ENCODE measurements at places on chromosomes 12 and 14.

DNA sequence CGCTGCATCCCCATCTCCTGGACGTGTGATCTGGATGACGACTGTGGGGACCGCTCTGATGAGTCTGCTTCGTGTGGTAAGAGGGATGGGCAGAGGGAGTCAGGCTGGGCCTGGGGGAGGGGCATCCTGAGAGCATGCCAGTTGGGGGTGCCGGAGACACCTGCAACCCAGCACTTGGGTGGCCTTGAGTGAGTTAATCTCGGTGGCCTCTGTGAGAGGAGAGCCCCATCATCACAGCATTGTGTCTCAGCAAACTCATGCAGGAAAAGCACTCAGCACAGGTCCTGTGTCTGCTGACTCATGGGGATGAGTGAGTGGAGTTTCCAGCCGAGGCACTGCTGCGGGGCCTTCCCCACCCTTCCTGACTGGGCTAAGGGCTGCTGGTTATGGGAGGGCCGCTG is 19.6 kb upstream of the LRP1-AS start:
- DNase-seq, result peak; percentile 76

DNA sequence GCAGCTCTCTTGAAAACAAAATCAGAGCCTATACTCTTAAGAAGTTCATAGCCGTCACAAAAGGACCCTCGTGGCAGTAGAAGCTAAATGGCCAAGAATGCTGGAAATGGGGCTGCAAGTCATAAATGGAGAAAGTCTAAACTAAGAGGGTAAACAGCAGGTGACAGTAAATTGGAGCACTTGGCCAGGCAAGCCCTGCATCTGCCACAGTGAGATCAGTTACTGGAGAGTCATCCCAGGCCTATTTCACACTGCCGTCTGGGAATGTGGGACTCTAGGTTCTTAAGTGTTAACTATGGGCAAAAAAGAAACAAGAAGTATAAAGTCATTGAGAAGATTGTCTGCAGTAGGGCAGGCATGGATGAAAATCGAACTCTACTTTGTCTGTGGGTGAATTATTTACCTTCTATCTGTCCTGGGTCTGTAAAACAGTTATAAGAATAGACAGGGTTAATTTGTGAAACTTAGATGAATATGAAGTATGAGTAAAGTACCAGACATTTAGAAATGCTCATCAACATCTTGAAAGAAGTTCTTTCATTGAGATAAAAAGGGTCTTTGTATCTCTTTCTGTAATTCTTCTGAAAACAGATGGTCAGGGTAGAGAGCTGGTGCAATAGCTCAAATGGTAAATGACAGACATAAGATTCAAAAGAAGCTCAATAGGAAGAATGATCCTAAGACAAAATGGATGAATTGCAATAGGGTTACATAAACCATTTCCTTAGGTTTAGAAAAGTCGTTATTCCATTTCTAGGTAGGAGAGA is 792.5 kb downstream of the DIO2 start:
- DNase-seq, result no peak

DNA sequence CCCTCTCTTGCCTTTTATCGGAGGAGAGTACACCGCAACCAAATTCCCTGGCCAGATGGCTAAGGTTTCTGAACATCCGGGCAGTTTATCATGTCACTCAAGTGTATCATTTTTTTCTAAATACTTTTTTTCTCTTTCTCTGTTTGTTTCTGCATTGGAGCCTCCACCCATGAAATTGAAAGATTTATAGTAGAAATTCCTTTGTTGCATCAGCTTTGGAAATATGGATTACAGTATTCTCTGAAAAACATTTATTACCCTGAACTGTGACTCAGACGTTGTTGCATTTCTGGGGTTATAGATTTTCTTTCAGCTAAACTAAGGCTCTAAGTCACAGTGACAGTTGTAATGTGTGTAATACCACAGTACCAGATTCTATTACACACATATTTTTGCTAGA is 187.0 kb downstream of the SPTSSA start:
- no peak for DNase-seq

DNA sequence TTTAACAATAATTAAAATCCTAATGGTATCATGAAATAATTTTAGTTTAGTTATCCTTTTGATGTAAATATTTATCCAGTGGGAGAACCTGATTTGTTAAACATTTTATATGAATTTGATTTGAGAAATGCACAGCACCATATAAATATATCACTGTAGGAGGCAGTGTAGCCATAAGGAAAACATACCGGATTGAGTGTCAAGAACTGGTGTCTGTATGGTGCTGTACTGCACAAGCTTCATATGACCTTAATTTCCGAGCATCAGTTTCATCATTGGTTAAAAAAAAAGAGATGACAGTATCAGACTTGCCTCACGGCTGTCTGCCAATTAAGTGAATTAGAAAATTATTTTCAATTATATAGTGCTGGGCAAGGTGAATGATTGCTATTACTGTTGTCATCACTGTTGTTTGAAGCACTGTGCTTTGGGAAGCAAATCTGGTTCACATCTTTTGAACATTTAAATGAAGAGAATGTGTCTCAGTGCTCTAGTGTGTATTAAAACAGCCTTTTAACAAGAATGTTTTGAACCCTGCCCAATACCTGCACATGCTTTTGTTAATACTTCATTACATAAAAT is 72.1 kb downstream of the TMTC2 start:
- DNase-seq, result no peak

DNA sequence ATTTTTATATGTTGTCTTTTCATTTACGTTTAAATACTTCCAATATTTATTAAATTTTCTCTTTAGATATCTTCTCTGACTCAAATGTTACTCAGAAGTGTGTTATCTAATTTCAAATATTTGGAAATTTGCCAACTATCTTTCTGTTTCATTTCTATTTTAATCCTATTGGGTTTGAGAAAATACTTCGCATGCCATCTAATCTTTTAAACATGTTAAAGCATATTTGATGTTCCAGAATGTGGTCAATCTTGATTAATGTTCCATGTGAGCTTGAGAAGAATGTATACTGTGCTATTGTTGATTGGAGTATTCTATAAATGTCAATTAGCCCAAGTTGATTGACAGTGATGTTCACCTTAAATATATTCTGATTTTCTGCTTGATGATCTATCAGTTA is 11.9 kb upstream of the DCN start:
- DNase-seq, result peak; percentile 35

- no peak for DNase-seq
These were observed 48.7 kb downstream of the CPM start for GRCh38 chr12:68884251-68884650.

DNA sequence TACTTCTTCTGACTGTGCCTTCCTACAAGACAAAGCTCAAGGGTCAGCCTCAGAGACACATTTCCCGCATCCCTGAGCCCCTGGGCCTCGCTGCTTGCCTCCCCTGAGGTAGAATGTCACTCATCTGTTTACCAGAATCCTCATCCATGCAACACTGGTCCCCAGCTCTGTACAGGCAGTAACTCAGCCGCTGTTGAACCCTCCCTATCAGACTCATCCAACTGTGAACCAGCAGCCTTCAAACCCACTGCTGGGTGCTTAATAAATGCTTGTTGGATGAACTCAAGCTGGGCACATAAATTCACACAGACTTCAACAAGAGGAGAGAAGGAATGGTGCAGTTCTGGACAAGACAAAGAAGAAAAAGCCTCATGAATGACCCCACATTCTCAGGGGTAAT is 6.1 kb downstream of the NT5DC3 start:
- DNase-seq, result no peak

GRCh38 chr12:92439420-92439805 is 263.4 kb upstream of the PLEKHG7 start:
- peak; percentile 27 for DNase-seq
